ENCODE measurements at places on chromosomes 7 and 10.

DNA sequence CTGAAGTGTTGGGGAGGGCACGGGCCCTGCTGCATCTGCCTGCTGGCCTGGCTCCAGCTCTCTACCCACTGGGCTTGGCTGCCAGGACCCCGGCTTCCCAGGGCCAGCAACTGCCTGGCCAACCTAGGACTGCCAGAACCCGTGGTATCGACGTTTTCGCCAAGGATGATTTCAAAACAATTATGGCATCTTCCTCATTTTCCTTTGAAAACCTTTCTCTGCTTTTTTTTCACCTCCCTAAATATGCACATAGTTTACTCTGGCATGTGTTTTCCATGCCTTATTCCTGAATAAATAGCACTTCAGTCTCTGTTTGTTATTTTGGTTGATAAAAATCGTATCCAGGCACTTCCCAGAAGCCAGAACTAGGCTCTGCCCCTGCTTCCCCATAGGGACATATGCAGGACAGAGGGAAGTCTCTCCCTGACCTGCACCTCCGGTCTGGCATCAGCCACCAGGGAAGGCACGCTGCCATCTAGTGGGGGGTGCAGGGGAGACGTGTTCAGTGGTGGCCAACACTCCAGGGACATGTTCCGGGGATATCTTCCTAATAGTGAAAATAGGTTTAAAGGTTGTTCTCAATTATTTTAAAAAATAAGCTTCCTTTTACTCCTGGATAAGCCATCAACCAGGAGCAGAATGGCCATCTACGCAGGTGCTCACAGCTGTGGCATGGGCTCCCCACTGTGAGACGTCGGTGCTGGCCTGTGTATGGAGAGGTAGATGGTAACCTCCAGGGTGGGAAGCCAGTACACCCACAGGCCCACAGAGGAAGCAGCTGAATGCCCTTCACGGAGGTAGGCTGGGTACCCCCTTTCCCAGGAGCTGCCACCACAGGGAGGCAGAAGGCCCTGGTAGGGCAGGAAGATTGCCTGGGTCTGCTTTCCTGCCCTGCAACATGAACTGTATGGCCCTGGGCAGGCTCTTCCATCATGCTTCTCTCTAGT, 30.7 kb upstream of the ANTXRL start:
- DNase-seq: no peak

DNA sequence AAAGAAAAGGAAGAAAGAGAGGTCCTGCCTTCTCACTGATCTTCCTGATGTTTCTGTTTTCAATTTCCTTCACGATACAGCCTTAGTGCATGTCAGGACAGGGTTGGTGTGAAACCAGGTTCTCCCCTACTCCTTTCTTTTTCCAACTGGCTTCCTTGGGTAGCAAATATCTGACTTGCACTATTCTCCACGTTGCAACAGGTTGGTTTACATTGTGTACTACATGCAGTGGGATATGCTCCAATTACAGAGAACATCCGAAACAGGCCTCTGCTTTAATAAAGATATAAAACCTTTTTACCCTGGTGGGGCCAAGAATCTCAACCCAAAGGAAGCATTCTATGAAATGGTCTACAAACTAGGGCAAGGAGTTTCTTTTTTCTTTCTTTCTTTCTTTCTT, 16.9 kb upstream of the CREB5 start:
- DNase-seq: no peak

DNA sequence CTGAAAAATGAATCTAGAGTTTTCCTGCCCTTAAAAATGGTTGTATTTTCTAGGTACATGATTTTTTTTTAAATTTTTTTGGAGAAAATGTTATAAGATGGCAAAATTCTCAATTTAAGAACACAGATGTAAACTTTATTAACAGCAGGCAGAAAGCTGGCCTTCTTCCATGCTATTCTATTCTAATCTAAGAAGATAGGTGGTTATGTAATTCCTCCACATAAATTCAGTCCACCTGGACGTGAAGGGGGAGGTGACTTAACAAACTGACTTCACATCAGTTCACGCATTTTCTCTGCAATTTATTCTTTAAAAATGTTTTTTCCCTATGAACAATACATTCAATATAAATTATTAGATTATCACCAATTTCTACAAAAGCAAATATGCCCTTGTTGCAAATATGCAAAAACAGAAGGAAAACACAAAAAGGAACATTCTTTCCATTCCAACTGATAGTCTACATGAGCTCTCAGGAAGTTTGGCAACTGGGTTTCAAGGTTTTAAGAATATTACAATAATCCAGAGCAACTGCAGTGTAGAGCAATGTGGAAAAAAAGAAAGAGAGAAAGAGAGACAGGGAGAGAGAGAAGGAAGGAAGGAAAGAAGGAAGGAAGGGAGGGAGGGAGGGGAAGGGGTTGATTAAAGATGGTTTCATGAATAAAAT, 76.8 kb downstream of the HIBADH start:
- DNase-seq: no peak

DNA sequence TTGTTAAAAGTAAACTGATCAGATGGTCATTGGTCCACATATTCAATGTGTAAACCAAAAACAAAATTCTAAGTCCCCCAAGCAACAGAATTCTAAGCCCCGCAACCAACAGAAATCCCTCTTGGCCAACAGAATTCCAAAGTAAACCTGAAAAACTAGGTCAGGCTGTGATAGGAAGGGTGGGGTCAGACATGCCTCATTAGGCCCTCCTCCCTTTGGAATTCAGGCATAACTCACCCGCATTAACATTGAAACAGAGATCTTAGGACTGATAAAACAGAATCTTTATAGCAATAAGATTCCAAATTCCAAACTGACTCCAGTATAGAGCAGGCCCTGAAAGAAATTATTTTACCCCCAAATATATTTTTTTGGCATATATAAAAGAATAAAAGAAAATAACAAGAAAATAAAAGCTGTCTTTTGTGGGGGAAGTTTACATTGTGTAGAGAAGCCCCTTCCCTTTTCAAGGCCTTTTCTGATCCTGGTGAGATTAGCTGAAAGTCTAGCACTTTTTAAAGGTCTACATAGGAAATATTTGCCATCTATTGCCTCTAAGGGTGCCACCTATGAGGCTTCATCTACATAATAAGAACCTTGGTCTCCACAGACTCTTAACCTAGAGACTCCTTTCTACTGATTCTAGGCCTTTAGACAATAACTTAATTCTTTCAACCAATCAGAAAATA, 30.5 kb downstream of the GNAT3 start:
- DNase-seq: no peak

DNA sequence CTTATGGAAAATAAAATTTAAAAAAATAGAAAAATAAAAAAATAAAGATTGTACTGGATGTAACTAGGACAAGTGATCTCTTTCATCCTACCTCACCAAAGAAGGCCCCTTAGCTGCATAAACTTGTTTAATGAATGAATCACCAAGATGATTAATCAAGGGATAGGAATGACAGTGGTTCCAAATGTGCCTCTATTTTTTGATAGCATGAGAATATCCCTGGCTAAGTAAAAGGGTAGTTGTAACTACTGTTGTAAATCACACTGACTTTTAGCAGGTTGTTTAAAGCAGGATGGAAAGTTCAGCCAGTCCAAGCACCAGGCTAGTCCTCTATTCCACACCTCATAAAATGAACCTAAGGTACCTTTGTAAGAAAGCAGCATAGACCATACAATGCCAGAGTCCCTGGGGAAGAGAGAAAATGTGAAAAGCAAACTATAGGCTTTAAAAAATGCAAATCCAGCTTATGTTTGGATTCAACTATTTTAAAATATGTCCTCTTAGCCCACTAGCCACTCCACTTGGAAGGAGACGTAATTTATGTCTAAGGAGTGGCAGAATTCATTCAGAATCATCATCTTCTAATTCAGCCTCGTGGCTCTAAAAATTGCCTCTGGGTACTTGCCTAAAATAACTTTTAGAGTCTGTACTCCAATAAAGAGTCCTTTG, 126.8 kb downstream of the SKIDA1 start:
- DNase-seq: no peak

GRCh38 chr10:24097751-24098207, 111.2 kb upstream of the KIAA1217 start:
- DNase-seq: no peak

DNA sequence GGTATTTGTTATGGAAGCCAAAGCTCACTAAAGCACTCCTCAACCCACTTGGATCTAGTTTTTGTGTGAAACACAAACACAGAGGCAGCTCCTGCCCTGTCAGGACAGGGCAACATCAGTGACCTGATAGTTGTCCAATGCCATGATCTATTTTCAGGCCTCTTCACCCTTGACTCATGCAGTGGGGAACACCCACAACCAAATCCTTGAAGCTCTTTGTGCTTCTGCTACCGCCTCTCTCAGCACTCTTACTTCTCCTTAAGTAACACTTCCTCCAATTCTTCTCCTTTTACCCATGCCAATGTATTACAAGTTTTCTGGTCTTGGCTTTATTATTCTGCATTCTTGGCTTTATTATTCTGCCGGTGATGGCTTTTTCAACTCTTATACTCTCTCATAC, 425.3 kb downstream of the INHBA start:
- no peak for DNase-seq

DNA sequence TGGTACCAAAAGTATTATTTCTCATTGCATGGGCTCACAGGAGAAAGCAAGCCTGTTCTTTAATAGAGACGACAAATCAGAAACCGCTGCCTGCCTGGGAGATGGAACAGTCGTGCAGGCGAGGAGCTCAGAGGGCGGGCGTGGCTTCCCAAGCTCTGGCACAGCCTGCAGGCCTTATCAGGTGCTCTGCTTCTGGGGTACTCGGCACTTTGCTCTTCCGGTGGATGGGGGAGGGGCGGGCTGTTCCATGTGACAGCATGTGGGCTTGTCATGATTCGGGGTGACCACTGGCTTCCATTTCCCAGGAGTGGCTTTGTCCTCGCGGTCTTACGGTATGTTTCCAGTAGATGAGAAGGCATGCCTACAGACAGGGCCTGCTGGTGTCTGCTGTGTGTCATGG, 228.6 kb downstream of the MGMT start:
- no peak for DNase-seq

GRCh38 chr7:38296059-38296857, 22.8 kb upstream of the TARP start:
- no peak for DNase-seq

DNA sequence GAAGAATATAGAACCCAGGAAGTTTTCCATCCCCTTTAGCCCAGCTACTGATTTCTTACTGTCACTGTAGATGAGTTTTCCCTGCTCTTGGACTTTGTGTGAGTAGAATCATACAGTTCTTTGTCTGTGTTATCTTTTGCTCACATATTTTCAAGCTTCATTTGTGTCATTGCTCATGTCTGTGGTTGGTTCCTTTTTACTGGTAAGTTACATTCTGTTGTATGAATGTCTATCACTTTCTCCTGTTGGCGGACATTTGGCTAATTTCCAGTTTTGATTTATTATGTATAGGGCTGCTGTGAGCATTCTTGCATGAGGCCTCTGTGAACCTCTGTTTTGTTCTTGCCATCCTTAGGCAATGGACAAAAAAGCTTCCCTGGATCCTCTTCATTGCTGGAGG, 5.3 kb downstream of the GLRX3 start:
- no peak for DNase-seq

DNA sequence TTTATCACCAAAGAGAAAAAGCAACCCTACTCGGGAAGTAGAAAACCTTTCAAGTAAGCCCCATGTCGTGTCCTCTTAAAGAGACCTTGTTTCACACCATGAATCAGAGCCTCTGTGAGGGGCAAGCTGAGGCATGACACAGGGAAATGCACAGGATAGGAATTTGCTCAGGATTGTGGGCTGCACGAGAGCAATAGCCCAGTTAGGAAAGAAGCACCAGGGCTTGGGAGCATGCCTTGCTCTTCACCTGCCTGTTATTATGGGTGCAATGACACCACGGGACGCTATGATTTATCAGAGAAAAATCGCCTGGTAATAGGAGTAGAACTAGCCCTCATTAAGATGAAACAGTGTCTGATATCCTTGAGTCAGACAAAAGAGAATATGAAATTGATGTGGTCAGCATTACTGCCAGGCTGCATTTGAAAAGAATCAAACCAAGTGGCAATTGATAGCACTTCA, 562.9 kb upstream of the NRP1 start:
- DNase-seq: no peak

GRCh38 chr7:50450590-50451032, 461 bp upstream of the FIGNL1 start:
- DNase-seq: peak; percentile 14

DNA sequence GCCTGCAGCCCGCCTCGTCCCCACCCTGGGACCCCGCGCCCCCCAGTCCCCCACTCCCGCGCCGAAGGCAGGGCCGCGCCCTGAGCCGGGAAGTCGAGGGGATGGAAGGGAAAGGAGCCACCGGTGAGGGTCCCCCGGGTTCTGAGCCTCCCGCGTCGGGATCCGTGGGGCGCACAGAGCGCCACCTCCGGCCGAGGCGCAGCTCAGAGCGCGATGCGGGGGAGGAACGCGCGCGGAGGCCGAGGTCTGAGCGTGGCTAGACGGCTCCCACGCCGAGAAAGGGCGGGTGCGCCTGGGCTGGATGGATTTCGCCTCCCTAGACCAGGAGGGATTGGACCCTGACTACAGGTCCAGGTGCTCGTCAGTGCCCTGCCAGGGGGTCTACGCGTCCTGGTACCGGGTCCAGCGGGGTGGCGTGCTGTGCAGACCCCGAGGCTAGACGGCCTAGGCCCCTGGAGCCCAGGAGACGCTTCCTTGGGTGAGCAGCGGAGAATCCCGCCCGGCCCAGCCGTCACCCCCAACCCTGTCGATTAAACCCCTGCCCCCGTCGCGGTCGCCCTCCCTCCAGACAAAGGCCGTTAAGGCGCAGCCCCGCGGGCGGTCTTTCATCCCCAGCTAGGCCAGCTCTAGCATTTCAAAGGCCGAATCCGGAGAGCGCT, 986 bp upstream of the PDGFA start:
- DNase-seq: no peak

- no peak for DNase-seq
These were observed 22.5 kb downstream of the CD36 start for GRCh38 chr7:80660939-80661338.

GRCh38 chr7:151051108-151051507, 2.8 kb downstream of the ASIC3 start:
- DNase-seq: no peak

DNA sequence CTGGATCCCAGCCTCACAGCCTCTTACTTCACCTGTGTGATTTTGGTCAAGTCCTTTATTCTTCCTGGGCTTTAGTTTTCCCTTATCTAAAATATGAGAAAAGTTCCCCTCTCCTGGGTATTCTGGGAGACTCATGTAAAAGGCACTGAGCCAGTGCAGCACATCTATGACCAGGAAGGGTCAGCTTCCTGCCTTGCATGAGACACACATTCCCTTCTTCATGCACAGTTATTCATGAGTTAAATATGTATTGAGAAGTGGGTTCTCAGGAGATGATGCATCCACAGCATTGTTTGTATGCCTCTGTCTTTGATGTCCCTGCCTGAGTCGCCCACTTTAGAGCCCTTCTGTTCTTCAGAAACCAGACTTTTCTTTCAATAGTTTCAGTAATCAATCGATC, 33.3 kb downstream of the EGFR start:
- DNase-seq: no peak

- no peak for DNase-seq
These were observed 98.6 kb downstream of the NKX6-2 start for GRCh38 chr10:132687181-132687892.

GRCh38 chr7:93855797-93856196, 34.8 kb downstream of the TFPI2 start:
- no peak for DNase-seq

- DNase-seq: no peak
These were observed 44.5 kb upstream of the CAV2 start for GRCh38 chr7:116455009-116455408.

All from stimulated activated CD4-positive, alpha-beta T cell treated with anti-CD3 and anti-CD28 coated beads, TNF-alpha, amount 100 ng/mL, for 1 hour (primary cell).